Right cardiac atrium (tissue), 5 donors: ENCODE measurements at places on chromosomes 4 and X. TPM values are rescaled to one million over a fixed set of nuclear protein-coding genes. Genes with fewer than 3 reads are reported as not detected.

GRCh38 chr4:48307528-48307927, 33.8 kb upstream of the SLAIN2 start:
- DNase-seq = no peak

DNA sequence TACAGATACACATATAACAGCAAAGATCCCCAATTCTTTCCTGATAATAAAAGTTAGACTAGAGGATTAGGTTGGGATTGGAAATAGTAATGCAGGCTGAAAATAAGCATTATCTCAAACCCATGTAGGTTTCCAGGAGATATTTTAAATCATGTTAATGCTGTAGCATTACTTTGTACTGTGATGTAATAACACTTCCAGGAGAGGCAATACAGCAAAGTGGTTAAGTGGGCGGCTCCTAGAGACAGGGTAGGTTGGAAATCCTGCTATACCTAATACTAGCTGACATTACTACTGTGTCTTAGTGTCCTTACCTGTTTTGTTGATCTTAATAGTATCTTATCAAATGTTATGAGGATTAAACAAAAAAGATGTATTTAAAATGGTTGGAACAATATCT, 9.6 kb downstream of the PAICS start:
- DNase-seq = no peak

DNA sequence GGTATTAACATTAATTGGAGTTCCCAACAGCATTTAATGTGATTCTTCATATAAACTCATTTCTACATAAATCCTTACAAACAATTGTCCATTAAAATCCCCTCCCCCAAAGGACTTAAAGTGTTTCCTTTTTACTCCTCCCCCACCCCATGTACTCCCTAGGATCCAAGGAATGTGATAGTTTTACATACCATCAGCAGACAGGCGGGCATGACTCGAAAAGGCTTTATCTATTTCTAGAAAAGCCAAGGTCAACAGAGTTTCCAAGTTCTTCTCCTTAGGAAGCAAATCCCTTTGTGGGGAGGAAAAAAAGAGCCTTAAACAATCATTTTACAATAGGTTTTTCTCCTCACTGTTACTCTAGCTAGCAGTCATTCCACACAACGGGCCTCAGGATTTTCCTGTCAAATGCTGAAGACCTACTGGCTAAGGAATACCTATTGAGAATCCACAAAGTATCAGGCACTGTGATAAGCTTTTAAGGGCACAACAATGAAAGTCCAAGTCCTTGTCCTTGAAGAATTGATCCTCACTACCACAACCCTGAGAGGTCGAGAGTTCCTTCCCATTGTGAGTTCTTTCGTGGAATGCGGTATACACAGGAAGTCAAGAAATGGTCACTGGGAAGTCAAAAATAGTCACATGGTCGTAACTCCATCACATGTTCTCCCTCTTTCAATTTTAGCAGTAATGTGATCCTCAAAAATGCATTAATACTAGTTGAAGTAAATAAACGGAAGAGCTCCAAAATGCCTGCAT, 7.2 kb downstream of the PPM1K start:
- no peak for DNase-seq

- no peak for DNase-seq
Observed at GRCh38 chrX:144798972-144799371, 448.3 kb upstream of the SPANXN1 start.

DNA sequence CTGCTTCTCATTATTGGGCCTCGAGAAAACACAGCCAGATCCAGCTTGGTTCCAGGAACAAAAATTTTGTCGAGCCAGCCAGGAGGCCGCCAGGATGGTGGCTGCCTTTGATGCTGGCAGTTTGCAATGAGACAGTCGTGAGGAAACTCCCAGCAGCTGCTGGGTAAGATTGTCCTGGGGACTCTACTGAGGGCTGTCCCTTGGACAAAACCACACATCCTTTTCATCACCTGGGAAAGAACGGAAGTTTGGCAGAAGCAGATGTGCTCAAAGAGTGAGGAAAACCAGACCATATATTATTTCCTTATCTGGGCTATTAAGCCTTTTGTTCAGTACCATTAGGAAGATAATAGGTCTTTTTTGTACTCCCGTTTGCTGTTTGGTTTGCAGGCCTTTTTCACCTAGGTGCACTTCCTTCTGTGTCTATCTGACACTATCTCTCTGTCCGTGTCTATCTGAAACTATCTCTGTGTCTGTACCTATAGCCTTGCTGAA, 13.4 kb upstream of the PAPSS1 start:
- DNase-seq = no peak

DNA sequence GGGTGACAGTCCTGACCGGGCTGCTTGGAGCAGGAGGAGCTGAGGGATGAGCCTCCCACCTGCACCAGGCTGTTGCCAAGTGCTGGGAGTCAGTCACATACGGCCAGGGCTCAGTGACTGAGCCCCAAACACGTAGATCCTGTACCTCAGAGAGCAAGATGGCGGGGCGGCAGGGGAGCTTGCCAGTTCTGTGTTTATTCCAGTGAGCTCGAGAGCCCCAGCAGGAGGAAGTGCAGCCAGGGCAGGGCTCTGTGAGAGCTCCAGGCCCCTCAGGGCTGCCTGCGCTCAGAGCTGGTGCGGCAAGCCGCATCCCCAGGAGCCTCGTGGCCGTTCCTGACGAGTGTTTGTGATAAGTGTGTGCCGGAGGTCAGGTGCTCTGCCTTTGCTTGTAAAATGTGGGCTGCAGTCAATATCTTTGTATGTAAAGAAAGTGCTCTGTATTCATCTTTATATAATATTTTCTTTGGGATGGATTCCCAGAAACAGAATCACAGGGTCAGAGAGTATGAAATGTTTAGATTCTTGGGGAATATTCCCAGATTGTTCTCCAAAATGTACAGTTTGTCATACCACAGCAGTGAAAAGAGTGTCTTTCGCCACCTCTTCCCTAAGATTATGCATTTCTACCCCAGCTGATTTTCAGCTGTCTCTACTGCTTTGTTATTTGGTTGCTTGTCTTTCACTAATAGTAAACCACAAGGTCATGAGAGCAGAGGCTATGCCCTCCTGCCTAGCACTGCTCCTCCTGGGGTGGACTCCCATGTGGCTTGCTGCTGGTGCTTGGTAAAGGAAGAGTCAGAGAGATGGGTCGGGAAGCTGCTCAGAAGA, 50.3 kb downstream of the NELFA start:
- no peak for DNase-seq

GRCh38 chr4:78613522-78614321, 62.2 kb downstream of the ANXA3 start:
- no peak for DNase-seq

The AVPR2 gene
- 2.7 TPM for total RNA-seq

The GABRE gene
- total RNA-seq = 15.3 TPM

The CYSLTR1 gene
- 0.84 TPM for total RNA-seq

The CLDN34 gene
- total RNA-seq = 0.42 TPM

The SCML2 gene
- 1.2 TPM for total RNA-seq
